ENCODE measurements at places on chromosomes 11 and 22. TPM values are rescaled to one million over a fixed set of nuclear protein-coding genes. Genes with fewer than 3 reads are reported as not detected.

PARVG gene
- 56.0 TPM for total RNA-seq

ZC3H12C gene
- total RNA-seq = 1.5 TPM

PTPRCAP gene
- 145 TPM for total RNA-seq

GRCh38 chr11:70397983-70398833 lies at the start of gene CTTN:
TSS of gene CTTN (plus strand) at chr11:70398529. CDS start at chr11:70407298, 8,769 bp downstream.
- H3K27ac ChIP-seq = peak within 1 kb of the TSS; percentile 54
- H3K27me3 ChIP-seq = peaks cover 17% of the 10 kb centered on the region
- no peaks in the 10 kb centered on the region for H3K36me3 ChIP-seq

- no peaks in the 10 kb centered on the region for H3K36me3 ChIP-seq
- no peaks in the 10 kb centered on the region for H3K27me3 ChIP-seq
- no peak overlapping the region for H3K4me3 ChIP-seq
- no peak for DNase-seq
These were observed 340.8 kb downstream of the CTTN start for GRCh38 chr11:70739091-70739490.

DNA sequence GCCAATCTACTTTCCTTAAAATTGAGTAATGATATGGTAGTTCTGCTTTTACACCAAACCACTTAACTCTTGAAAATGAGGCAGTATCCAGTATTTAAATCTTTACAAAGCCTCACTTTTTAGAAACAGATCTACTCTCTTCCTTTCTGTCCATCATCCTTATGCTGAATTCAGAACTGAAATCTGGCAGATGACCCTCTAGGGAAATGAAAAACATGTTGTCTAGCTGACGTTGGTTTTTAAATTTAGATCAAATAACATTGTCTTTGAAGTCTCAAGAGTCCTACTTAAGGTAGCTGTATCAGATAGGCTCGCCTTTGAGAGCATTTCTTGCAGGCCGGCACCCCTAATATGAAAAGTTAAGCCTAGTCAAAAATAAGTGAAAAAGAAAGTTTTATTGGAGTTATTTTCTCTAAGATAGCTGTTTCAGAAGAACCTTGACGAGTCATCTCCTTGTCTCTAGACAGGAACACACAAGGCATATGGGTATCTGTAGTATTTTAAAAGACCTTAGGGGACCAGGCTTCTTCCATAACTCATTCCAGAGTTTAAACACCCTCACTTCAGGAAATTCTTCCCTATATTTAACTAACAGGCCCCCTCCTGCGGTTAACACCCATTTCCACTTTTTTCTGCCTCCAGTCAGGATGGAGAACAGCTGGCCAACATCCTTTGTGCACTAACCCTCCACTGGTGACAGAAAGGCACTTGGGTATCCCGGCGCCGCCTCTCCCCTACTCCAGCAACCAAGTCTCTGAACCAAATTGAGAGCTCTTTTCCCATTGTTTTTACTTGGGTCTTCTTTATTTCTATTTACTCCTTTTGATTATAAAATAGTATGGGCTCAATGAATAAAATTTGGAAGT lies 81.2 kb downstream of the WNT11 start:
- no peak overlapping the region for H3K4me3 ChIP-seq
- no peaks in the 10 kb centered on the region for H3K36me3 ChIP-seq
- DNase-seq = no peak
- H3K4me1 ChIP-seq = no peaks in the 10 kb centered on the region
- H3K27me3 ChIP-seq = no peaks in the 10 kb centered on the region

- no peak overlapping the region for H3K27ac ChIP-seq
- no peak overlapping the region for H3K4me3 ChIP-seq
- H3K4me1 ChIP-seq = no peaks in the 10 kb centered on the region
- no peak for DNase-seq
- no peaks in the 10 kb centered on the region for H3K27me3 ChIP-seq
These were observed 40.3 kb downstream of the SPECC1L start for GRCh38 chr22:24310969-24311368.

- H3K27ac ChIP-seq = peak overlapping the region; percentile 25
- DNase-seq = no peak
- peaks cover 24% of the 10 kb centered on the region for H3K4me1 ChIP-seq
- peaks cover 6% of the 10 kb centered on the region for H3K27me3 ChIP-seq
- H3K36me3 ChIP-seq = no peaks in the 10 kb centered on the region
These were observed 2.9 kb upstream of the FOSL1 start for GRCh38 chr11:65903068-65903481.

DNA sequence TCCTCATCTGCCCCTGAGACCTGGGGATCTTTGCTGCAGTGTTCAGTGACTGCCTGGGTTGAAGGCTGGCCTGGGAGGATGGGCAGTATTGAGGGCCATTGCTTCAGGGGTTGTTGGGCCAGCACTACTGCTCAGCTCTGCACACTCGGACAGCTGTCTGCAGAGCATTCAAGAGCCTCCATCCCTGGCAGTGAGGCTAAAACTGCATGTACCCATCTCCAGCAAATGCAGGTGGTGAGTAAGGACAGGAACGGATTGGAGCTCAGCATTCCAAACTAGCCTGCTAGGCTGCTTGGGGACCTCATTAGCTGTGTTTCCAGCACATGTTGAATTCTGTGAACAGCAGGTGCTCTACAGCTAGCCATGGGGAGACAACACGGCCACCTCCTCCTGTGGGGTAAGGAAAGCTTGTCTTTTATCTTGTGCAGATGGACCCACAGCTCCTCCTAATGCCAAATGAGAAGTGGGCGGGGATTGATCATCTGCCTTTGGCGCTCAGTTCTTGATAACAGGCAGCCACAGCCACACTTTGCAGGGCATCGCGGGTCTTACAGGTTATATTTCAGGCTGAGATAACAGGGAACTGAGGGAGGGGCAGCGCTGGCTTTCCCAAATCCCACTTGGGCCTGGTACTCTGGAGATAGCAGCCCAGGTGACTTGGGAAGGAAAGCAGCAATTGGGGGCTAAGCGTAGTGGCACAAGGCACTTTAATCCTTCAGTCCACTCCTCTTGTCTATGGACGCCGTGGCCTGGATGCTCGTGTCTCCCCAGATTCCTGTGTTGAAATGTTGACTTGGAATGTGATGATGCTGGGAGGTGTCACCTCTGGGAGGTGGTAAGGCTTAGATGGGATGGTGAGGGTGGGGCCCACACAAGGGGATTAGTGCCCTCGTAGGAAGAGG lies 254.5 kb upstream of the B3GAT1 start:
- no peak overlapping the region for H3K27ac ChIP-seq
- H3K4me3 ChIP-seq = no peak overlapping the region
- DNase-seq = no peak
- H3K36me3 ChIP-seq = no peaks in the 10 kb centered on the region

GRCh38 chr11:119937412-119937811 lies 200.5 kb downstream of the TRIM29 start:
- no peak for DNase-seq
- no peaks in the 10 kb centered on the region for H3K27me3 ChIP-seq
- no peak overlapping the region for H3K27ac ChIP-seq
- H3K4me3 ChIP-seq = no peak overlapping the region

- no peaks in the 10 kb centered on the region for H3K27me3 ChIP-seq
- no peak overlapping the region for H3K27ac ChIP-seq
These were observed 243.6 kb upstream of the SORL1-AS1 start for GRCh38 chr11:121696177-121696871.

DNA sequence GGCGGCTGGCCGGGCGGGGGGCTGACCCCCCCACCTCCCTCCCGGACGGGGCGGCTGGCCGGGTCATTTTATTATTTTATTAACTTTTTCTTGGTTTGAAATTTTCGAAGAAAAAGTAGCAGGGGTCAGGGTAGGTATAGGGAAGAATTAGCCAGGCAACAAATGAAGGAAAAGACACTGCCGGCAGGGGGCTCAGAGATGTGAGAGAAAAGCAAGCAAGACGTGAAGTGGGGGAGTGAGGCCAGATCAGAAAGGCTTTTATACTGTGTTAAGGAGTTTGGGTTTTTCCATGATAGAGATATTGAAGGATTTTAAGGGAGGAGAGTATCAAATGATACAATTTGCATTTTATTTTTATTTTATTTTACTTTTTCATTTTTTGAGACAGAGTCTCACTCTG lies 19.0 kb downstream of the RNF214 start:
- no peak overlapping the region for H3K4me3 ChIP-seq
- H3K27ac ChIP-seq = no peak overlapping the region
- no peaks in the 10 kb centered on the region for H3K27me3 ChIP-seq
- no peak for DNase-seq

DNA sequence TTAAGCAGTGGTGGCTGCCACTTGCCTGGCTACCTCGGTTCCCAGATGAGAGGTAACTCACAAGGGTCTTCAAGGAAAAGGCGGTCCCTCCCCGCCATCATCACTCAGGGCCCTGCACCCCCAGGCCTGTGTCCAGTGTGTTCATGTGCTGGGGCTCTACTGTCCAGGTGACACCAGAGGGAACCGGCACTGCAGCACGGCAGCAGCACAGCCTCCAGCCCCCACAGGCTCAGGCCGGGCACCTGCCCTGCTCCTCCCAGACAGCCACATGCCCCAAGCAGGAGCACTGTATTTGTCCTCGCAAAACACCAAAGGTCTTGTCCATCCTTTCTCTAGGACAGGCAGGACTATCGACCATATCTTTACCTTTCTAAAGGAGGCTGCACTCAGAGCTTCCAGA lies 982.1 kb downstream of the NTM start:
- no peaks in the 10 kb centered on the region for H3K4me1 ChIP-seq
- H3K36me3 ChIP-seq = no peaks in the 10 kb centered on the region
- H3K4me3 ChIP-seq = no peak overlapping the region
- H3K27ac ChIP-seq = no peak overlapping the region

DNA sequence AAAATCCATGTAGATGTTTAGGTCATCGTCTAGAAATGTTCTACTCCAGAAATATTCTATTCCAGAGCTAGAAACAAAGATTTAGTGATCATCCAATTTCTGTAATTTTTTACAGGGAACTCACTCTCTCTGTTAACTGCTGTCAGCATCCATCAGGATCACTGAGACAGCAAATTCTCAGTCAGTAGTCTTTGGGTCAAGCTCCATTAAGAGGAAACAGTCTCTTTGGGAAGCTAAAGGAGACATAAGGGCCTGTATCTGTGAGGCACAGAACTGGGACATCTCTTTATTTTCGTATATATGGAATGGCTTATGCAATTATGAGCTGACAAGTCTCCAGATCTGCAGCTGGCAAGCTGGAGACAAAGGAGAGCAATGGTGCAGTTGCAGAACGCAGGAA lies 48.3 kb downstream of the PIK3C2A start:
- DNase-seq = no peak
- H3K27ac ChIP-seq = no peak overlapping the region
- no peak overlapping the region for H3K4me3 ChIP-seq
- H3K27me3 ChIP-seq = no peaks in the 10 kb centered on the region

GRCh38 chr11:23988381-23989006 lies 508.4 kb upstream of the LUZP2 start:
- DNase-seq = no peak
- H3K4me3 ChIP-seq = no peak overlapping the region
- H3K27ac ChIP-seq = no peak overlapping the region
- H3K27me3 ChIP-seq = no peaks in the 10 kb centered on the region
- no peaks in the 10 kb centered on the region for H3K4me1 ChIP-seq
- H3K36me3 ChIP-seq = no peaks in the 10 kb centered on the region

- H3K27me3 ChIP-seq = no peaks in the 10 kb centered on the region
- H3K27ac ChIP-seq = no peak overlapping the region
- H3K4me1 ChIP-seq = no peaks in the 10 kb centered on the region
- no peak for DNase-seq
- H3K4me3 ChIP-seq = no peak overlapping the region
These were observed 30.6 kb downstream of the LMO1 start for GRCh38 chr11:8232849-8233606.

All from CD8-positive, alpha-beta memory T cell (primary cell).